ENCODE measurements at places on chromosomes 6 and 20.

GRCh38 chr6:53723331-53723730 is 57.8 kb upstream of the KLHL31 start:
- no peak for DNase-seq

DNA sequence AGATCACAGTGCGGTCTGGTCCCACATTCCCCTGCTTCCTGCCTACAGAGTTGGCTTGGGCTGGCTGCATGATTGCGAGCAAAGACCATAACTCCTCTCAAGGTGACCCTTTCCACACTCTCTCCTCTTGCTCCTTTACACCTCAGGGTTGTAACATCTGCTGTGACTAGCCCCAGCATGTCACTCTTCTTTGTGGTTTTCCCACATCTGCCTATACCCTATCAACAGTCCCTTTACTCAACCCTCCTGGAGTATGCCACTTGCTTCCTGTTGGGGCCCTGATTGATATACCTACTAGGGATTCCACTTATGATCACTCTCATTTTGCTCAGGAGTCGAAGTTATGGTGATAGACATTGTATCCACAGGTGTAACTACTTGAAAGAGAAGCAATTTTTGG is 58.9 kb upstream of the SGK1 start:
- DNase-seq: no peak

GRCh38 chr6:89414215-89414614 is 2.1 kb upstream of the RRAGD start:
- no peak for DNase-seq

DNA sequence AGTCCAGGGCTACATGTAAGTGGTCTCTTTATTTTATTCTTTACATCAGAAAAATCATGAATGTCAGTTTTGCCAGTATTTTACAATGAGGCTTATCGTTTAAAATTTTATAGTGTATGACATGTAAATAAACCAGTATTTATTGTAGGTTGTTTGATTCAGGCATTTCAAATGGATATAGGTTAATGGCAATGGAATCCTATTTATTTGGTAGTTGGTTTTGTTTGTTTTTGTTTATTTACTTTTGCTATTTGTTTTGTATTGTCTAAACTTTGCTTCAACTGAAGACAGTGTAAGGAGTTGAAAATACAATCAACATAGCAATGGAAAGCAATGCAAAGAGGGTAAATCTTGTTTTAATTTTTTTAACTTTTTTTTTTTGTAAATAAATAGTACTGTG is 119.0 kb upstream of the SAMD5 start:
- DNase-seq: no peak

Data from stimulated activated CD8-positive, alpha-beta memory T cell treated with anti-CD3 and anti-CD28 coated beads, Interleukin-2, amount 100 ng/mL, for 48 hours (primary cell).